ENCODE measurements at places on chromosomes 12 and 14. TPM values are rescaled to one million over a fixed set of nuclear protein-coding genes. Genes with fewer than 3 reads are reported as not detected.

GRCh38 chr12:105064564-105065178, 19.6 kb downstream of the ALDH1L2 start:
- DNase-seq: no peak

DNA sequence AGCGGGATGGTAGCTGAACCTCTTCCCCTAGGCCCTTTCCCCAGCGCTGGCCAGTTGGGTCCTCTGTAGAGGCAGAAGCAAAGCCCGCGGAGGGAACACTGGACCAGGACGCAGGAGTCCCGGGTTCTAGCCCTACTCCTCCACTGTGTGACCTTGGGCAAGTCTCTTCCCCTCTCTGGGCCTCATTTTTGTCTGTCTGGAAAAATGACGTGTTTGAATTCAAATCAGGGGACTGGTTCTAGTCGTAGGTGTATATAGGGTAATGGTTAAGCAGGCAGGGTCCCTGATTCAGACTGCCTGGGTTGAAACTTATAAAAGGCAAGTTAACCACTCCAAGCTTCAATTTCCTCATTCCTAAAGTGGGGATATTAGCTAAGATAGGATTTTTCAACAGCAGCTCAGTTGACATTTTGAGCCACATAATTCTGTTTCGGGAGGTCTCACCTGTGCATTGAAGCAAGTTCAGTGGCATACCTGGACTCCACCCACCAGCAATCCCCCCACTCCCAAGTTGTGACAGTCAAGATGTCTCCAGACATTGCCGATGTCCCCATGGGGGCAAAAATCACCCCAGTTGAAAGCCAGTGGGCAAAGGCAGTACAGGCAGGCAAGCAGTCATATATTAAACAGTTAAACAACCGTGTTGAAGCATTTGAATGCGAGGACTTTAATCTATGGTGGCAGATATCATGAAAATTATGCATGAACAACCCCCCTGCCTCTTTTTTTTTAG, 899 bp downstream of the TPCN1 start:
- no peak for DNase-seq

The MUCL1 gene
- total RNA-seq: not detected

DNA sequence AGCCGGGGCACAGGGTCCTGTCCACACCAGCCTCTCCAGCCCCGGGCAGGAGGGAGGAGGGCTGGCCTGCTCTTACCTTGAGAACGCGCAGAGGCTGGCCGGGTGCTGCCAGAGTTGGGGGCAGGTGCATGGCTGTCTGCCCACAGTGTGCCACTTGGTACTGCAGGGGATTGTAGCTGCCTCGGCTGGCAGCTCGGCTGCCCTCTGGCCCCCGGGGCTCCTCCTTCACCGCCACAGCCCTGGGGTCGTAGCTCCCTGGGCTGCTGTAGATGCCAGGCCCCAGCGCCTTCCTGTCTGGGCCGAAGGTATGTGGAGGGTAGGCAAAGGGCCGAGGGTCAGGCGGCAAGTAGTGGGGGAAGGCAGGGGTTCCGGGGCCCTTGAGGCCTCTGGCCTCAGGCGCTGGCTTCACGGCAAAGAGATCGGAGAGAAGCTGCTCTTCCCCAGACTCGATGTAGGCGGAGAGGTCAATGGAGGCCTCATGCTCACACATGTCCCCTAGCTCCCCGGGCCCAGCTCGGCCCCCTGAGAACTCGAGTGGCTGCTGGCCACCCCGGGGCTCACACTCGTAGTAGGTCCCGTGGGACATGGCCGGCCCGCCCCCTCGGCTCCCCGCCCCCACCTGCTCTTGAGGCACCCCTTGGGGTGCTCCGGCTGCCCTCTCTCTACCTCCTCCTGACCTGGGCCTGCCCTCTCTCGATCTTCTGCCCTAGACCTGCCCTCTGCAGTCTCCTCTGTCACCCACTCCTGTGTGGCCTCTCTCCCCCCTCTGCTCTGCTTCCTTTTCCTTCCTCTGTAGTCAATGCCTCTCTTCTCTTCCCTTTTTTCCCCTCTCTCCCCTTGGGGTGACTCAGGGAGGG, at the start of gene CEBPE:
Gene CEBPE, minus strand, starts transcription at position 750 of the 857 bp plus-strand sequence. Its CDS starts 164 bp downstream, at position 586.
- DNase-seq: no peak

DNA sequence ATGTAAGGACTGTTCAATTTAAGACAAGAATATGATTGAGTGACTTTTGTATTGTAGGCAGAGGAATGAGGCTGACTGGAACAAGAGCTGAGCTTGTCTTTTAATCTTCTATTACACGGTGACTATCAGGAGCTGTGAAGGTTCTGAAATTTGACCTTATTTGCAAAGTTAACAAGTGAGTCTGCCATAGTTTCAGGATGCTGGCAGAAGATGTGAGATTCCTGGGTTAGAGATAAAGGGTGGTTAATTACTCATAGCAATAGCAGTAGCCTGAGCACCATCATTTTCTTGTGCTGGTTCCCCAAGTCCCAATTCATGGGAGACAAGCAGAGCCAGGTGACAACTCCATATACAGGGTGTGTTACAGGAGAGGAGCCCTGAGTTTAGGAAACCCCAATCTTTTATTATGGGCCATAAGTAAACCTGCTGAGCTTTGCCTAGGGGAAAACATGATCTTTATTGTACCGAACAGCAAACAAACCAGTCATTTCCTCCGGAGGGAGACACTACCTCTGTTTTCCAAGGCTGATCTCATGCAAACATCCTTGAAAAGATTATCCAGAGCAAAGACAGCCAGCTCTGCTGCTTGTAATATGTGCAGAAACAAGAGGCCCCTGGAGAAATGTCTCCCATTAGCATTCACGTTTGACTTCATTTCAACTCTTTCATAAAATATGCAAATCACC, 51.7 kb upstream of the DDX11 start:
- no peak for DNase-seq

GRCh38 chr12:11916771-11917170, 154.0 kb upstream of the BCL2L14 start:
- DNase-seq: no peak

GRCh38 chr12:128657378-128657777, 166.4 kb downstream of the SLC15A4 start:
- DNase-seq: no peak

The TGFB3 gene
- 0.99 TPM for total RNA-seq

GRCh38 chr14:96051642-96052540, 12.7 kb downstream of the C14orf132 start:
- no peak for DNase-seq

The OR4E2 gene
- not detected for total RNA-seq

DNA sequence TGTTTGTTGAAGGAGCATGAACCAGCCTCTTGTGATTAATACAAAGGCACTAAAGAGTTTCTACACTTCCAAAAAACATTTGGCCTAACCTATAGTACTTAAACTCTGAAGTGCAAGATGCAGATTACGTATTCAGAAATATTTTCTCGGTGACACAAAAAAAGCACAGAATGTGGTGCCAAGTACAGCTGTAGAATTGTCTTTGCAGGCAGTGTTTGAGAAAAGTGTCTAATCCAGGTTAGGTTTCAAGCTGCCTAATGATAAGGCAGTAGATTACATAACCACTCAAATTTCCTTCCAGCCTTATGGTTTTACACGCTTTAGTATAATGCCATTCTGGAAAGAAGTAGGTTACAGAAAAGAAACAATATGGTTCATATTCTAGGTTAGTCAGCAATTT, 205.2 kb downstream of the KLHL28 start:
- no peak for DNase-seq

DNA sequence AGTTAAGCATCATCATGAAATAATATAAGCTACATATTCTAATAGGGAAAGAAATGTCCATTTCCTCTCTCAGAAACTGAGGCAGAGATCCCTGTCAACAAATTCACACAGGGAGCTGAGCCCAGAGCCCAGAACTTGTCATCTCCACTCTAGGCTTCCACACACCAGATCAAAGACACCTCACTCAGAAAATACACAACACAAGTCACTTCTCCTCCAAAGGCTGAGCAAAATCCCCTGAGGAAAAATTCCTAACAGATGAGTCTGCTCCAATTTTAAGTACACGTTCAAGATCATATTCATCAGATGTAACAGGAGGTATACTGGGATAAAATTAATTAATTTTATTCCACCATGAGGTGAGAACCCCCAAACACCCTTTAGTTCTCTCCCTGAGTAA, 227.3 kb downstream of the DPF3 start:
- peak; percentile 89 for DNase-seq

- no peak for DNase-seq
Observed at GRCh38 chr12:25293653-25294052, 42.9 kb upstream of the KRAS start.

DNA sequence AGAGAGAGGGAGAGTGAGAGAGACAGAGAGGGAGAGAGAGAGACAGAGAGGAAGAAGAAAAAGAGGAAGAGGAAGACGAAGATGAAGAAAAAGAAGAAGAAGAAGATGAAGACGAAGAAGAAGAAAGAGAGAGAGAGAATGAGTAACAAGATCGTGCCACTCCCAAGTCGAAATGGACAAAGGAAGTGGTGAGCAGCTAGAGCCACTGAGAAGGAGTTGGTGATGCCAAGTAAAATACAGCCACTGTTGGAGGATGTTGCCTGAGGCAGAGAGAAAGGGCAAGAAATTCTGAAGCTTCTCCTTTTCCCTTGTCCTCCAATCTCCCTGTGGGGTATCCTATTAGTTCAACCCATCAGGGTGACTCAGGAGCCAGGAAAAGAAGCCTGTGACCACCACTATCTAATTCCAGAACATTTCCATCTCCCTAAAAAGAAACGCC, 12.5 kb upstream of the ANAPC5 start:
- DNase-seq: no peak

DNA sequence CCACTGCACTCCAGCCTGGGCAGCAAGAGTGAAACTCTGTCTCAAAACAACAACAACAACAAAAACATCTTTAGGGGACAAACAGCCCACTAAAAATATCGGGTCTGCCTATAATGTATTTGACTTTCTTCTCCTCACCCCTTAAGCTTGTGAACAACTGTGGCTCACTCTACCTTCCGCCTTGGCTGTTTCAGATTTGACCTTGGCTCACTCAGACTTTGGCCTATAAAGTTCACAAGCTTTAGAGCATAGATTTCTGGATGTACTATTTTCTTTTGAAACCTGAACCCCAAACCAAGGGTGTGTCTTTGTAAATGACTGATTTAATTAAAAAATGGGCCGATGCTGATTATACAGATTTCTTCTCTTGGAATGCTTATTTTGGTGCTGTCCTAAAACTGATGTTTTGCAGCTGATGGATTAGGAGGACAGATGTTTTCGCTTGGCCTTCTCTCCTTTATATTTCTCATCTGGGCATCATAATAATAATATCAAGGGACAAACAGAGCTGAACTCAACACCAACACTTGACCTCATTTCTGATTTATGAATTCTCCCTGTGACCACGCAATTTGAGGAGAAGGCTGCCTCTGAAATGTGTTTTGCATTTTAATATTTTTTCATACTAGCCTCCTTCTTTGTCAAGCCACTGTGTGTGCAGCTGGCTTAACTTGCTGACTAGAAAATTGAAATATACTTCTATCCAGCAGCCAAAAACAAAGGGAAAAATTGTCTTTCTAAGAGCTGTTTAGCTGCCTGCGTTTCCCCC, 40.2 kb upstream of the RASSF3 start:
- no peak for DNase-seq
